ENCODE measurements at places on chromosomes 5 and 9.

GRCh38 chr9:102038006-102038405 lies 299.6 kb upstream of the GRIN3A start:
- no peak for DNase-seq

DNA sequence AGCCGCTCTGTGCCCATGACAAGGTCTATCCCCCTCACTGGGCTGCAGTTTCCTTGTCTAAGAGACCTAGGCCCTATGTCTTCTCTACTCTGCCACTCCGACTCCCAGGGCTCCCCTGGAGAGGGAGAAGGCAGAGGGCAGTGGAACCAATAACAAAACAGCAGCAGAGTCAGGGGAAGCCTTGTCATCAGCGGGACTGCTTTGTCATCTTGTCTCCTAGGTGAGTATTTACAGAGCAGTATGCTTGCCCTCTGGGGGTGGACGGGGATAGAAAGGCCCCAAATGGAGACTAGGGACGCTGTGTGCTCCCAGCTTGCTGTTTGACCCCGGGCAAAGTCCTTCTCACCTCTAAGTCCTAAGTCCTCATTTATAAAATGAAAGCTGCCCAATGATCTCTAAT lies 318.5 kb downstream of the CDK5RAP2 start:
- no peak for DNase-seq

- no peak for DNase-seq
Measured at GRCh38 chr5:96220610-96221390, 212.2 kb downstream of the PCSK1 start.

GRCh38 chr5:95445995-95446394 lies 54.8 kb downstream of the FAM81B start:
- DNase-seq = no peak

DNA sequence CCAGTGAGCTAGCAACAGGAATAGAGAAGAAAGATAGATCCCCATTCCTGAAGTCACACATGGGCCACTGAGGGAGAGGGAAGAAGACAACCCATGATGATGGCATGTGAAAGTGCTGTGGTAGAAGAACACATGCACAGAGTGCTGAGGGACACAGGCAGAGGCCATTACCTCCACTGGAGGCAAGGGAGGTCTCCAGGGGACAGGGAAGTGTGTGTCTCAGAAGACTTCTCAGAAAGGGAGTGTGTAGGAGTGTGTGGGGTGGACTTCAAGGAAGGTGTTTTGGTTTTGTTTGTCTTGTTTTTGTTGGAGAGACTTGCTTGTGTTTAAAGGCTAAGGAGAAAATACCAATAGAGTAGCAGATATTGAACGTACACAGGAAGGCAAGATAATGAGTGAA lies 77.0 kb upstream of the SMARCA2 start:
- no peak for DNase-seq

DNA sequence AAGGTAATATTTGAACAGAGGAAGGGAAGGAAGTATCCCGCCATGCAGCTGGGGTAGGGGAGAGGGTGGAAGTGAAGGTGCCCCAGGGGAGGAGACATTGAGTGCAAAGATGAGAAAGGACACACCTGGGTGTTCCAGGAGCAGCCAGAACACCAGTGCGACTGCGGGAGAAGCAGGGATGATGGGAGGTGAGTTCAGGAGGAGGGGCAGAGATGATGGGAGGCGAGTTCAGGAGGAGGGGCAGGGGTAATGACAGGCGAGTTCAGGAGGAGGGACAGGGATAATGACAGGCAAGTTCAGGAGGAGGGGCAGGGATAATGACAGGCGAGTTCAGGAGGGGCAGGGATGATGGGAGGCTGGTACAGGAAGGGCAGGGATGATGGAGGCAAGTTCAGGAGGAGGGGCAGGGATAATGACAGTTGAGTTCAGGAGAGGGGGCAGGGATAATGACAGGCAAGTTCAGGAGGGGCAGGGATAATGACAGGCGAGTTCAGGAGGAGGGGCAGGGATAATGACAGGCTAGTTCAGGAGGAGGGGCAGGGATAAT lies 17.2 kb upstream of the SPOCK1 start:
- no peak for DNase-seq

- no peak for DNase-seq
Measured at GRCh38 chr5:15655683-15656082, 155.7 kb downstream of the FBXL7 start.

- no peak for DNase-seq
Measured at GRCh38 chr9:505741-506059, 291.0 kb downstream of the DOCK8 start.

GRCh38 chr5:158013303-158013702 lies 154.4 kb upstream of the CLINT1 start:
- DNase-seq = no peak

GRCh38 chr5:170611449-170612090 lies 107.8 kb downstream of the KCNIP1 start:
- DNase-seq = no peak

GRCh38 chr9:123304340-123304691 lies 35.9 kb upstream of the STRBP start:
- DNase-seq = no peak

- no peak for DNase-seq
Measured at GRCh38 chr9:34633851-34634550, 3.6 kb downstream of the SIGMAR1 start.

DNA sequence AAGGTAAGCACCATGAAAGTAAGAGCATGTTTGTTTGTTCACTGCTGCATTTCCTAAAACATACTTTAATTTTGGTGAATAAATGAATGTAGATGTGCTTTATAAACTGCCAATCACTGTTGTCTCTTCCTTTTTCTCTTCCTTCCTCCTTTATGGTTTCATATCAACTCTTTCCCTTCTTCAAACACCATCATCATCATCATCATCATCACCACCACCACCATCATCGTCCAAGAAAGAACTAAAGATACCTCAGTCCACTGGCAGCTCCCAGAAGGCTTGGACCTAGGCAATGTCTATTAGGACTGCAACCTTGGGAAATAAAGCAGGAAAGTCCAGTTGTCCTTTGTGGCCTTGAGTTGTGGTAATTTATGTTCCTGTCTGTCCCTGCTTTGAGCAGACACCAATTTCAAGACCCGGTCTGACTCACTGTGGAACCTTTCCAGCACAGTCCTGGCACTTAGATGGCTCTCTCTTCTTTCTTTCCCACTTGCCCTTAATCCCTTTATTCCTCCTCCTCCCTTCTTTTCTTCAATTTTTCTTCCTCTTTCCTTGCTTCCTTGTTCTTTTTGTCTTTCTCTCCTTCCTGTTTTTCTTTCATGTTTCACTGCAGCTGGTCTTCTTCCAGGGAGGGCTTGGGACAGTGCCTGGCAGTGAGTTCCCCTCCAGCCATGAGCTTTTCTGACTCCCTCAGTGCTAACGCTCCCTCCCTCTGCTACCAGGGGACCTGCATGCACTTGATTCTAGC lies 99.3 kb downstream of the ANGPTL2 start:
- DNase-seq = no peak

DNA sequence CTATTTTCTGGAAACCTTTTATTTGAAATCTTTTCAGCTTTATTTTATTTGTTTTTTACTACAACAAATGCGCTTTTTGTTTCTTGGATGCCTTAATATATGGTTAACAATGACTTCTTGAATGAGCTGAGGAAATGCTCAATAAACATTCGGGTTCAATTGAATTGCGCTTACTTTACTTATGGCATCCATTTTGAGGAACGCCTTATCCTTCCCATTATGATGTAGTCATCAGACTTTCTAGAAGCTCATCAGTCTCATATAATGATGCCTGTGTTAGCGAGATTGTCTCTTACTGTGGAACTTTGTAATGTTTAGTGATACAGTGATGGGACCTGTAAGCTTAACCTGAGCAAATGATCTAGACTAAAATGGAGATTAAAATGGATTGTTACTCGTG lies 916 bp downstream of the SHLD3 start:
- DNase-seq = no peak

GRCh38 chr5:155480731-155481131 lies 467.2 kb downstream of the KIF4B start:
- DNase-seq = no peak

DNA sequence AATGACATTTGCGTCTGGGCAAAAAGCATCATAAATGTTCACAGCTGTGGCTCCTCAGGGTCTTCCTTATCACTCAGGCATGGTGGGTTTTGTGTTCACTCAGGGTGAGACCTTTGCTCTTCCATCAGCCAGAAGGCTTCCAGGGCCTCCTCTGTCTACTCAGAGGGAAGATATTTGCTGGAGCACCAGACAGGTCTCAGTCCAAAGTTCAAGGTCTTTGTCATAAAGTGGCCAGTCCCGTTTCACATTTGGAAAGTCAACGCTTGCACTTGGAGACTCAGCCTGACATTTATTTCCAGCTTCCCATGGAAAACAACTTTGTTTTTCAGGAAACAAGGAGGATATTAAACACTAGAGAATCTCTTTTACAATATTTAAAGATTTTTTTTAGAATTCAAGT lies 12.2 kb upstream of the CARTPT start:
- no peak for DNase-seq

GRCh38 chr9:100020121-100020795 lies 78.5 kb downstream of the ERP44 start:
- no peak for DNase-seq

GRCh38 chr9:95004411-95005277 lies 278.1 kb downstream of the AOPEP start:
- DNase-seq = peak; percentile 48

- DNase-seq = peak; percentile 40
Measured at GRCh38 chr9:98101868-98102273, 17.2 kb downstream of the TRIM14 start.

- DNase-seq = no peak
Measured at GRCh38 chr5:80623999-80624398, 30.5 kb upstream of the MSH3 start.

GRCh38 chr9:137402746-137403145 lies 20.2 kb downstream of the EXD3 start:
- DNase-seq = no peak

DNA sequence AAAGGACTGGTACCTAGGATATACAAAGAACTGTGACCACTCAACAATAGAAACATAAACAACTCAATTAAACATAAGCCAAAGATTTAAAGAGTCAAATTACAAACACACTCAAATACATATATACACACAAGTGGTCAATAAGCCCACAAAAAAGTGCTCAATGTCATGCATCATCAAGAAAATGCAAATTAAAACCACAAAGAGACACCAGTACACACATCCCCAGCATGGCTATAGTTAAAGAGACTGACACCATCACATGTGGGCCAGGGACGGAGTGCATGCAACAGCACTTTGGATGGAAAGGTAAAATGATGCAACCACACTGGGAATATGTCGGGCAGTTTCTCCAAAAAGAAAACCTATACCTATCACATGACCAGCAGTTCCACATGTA lies 89.7 kb downstream of the CAAP1 start:
- DNase-seq = no peak

- DNase-seq = no peak
Measured at GRCh38 chr5:9625286-9625685, 4.9 kb downstream of the TAS2R1 start.

DNA sequence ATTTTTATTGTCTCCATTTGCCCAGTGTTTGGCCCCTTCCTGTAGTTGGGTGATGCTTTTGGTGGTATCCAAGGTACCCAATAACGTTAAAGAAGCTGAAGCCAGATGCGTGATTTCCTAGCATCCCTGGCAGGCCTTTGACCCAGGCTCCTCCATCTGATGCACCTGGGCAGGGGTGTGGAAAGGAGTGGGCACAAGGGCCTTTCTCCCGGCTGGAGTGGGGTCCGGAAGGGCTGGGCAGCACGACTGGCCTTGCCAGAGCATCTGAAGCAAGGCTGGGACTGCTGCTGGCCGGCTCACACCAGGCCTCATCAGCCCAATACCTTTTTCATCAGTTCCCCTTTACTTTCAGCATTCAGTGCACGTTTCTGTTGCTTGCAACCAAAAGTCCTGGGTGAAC lies 220.2 kb downstream of the FANCC start:
- DNase-seq = no peak

GRCh38 chr5:100697970-100698369 lies 162.8 kb downstream of the FAM174A start:
- DNase-seq = no peak

DNA sequence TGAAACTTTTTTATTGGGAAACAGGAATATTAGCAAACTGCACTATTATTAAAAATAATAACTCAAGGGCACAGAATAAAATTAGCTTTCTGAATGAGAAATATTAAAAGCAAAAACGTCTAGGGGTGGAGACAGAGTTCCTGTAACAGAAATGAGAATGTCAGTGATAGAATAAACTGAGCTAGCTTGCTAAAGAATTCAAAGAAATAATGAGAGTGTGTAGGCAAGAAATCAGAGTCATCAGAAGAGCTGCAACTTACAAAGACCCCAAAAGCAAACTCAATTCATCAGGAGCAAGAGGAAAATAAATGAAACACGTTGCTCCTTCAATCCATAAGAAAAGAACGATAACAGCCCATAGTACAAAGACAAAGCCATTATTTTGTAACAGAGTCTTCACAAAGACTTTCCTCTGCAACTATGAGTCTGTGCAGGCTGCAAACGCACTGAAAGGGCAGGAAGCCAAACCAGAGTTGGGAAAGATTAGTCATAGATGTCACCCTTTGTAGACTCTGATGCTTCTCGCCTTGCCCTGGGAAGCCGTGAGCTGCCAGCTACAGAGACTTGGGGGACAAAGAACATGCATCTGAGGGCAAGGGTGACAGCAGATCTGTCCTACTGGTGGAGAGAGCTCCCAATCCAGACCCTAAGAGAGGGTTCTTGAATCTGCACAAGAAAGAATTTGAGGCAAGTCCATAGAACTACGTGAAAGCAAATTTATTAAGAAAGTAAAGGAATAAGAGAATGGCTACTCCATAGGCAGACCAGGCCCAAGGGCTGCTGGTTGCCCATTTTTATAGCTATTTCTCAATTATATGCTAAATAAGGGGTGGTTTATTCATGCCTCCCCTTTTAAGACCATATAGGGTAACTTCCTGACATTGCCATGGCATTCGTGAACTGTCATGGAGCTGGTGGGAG lies 40.8 kb downstream of the SHC3 start:
- no peak for DNase-seq

GRCh38 chr5:37918424-37918823 lies 78.6 kb upstream of the GDNF start:
- no peak for DNase-seq

DNA sequence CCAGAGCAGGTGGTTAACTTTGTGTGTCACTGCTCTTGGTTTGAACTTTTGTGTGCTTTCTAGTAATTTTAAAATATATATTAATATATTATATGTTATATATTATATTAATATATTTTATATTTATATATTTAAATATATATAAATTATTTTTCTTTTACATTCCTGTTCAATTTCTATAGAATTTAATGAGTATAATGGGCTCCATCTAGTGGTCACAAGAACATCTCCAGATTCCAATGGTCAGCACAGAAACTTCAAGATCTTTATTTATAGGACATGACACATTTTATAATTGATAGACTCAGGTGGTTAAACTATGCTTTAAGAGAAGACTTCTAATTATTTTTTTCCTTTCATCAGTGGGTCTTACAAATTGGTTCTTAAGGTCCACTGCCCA lies 39.1 kb downstream of the COL23A1 start:
- DNase-seq = no peak

- DNase-seq = no peak
Measured at GRCh38 chr9:122226142-122226757, 2.5 kb downstream of the LHX6 start.
